AG08395 (cell line): ENCODE measurements at places on chromosomes 13 and 19.

DNA sequence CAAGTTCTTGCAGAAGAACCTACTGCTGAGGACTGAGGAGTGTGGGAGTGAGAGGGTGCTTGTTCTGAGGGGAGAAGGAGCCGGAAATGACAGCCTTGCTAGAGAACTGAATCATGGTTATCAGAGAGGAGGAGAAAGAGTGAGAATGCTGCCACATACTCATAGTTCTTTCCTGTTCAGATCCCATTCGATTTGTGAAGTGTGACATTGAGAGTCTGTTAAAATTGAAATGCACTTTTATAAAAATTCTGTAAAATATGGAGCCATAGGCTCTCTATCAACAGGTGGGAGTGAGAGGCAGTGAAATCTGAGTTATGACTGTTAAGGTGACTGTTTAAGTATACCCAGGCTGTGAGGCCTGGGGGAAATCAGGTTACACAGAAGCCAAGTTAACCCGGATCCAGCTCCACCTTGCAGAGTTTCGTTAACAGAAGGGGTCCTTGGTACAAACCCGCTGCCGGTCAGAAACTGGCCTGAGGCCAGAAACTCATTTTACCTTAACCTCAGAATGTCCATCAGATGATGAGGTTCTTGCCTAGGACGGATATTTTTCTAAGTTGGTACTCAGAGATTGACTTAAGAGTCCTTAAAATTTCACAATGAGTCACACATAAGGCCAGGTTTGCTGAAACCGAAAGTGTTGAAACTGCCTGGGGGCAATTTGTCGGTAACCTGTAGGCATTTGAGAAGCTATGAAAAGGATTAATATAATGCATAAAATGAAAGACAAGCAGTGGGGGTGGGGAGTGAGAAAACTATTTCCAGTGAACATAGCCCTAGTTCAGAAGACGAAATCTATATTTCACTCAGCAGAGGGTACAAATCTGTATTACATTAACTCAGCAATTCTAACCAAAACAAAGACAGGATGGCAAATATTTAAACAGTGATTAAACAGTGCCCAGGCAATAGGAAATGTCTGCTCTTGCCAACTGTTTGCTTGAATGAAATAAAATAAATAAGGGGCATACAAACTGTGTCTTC is 350.5 kb downstream of the KCNRG start:
- DNase-seq: no peak

DNA sequence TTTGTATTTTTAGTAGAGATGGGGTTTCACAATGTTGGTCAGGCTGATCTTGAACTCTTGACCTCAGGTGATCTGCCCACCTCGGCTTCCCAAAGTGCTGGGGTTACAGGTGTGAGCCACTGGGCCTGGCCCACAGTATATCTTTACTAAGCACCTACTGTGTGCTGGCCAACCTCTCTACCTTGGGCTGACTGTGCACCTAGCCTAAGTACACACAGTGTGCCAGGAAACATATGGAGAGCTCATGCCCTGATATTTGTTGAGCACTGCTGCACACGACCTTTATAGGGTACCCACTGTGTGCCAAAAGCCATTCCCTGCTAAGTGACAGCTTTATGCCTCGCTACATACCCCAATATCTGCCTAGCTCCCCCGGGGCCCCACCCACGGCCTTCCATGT is 6.3 kb upstream of the ARHGAP45 start:
- no peak for DNase-seq

GRCh38 chr19:39130337-39131254 is 5.0 kb downstream of the PAK4 start:
- DNase-seq: no peak

GRCh38 chr19:20423381-20424197 is 142.0 kb downstream of the ZNF737 start:
- peak; percentile 41 for DNase-seq

DNA sequence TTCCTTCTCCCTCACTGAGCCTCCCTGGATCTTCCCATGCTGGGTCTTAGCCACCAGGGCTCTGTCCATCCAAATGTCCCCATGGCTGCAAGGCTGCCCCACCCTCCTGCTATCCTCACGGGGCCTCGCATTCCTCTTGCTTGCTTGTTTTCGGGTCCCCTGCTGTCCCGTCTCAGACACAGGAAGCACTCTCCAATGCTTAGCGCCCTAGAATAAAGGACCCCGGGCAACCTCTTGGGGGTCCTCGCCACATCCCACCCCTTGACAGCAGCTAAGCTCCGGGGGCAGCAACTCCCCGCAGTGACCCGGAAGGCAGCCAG is 23.7 kb downstream of the SH3GL1 start:
- DNase-seq: no peak

DNA sequence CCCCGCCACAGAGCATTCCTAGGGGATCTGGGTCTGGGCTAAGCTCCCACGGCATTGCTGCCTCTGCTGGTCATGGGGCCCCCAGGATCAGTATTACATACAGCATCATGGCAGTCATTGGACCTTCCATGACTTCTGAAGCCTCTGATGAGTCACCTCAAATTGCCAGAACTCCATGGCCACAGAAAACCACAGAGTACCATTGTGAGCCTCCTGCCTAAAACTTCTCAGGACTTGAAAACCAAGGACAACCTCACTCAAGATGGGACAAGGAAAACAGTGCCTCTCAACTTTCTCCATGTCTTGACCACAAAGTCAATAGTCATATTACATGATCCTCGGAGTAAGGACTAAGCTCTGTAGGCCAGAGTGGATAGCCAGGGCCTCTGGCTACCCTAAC is 306.0 kb downstream of the GPC5 start:
- DNase-seq: no peak

DNA sequence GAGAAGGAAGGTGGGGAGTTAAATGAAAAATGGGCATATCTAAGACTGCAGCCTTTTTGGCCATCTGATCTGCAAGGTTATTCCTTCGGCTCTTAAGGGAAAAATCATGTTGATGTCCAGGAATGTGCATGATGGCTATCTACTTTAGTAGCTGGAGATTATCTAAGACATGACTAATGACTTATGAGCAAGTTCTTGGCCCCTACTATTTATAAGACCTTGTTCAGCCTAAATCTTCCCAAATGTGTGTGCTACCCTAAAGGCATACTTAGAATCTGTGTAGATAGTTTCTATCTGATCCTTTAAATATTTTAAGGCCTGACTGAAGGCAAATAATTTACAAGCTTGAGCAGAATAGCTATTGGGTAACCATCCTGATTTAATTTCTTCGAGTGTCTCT is 41.8 kb upstream of the CD177 start:
- no peak for DNase-seq

DNA sequence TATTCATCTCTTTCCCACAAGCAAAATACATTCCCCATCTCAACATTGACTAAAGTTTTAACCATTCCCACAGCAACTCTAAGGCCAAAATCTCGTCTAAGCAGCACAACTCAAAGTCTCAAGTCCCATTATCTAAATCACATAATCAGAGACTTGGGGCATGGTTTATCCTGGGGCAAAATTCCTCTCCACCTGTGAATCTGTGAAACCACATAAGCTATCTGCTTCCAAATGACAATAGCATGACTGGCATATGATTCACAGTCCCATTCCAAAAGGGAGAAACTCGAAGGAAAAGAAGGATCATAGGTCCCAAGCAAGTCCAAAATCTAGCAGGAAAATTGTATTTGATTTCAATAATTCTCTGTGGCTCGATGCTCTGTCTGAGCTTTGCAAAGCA is 73.0 kb downstream of the ANKRD10 start:
- DNase-seq: no peak

DNA sequence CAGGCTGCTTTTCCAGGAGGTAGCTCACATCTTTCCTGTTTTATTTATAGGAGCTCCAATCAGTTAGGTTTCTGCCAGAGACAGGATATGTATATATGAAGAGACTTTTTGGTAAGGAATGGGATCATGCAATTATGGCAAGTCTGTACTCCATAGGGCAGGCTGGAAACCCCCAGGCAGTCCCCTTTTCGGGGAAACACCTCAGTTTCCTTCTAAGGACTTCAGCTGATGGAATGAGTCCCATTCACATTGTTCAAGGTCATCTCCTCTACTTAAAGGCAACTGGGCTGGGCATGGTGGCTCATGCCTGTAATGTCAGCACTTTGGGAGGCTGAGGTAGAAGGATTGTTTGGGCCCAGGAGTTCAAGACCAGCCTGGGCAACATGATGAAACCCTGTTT is 10.9 kb upstream of the SLC25A42 start:
- DNase-seq: no peak

DNA sequence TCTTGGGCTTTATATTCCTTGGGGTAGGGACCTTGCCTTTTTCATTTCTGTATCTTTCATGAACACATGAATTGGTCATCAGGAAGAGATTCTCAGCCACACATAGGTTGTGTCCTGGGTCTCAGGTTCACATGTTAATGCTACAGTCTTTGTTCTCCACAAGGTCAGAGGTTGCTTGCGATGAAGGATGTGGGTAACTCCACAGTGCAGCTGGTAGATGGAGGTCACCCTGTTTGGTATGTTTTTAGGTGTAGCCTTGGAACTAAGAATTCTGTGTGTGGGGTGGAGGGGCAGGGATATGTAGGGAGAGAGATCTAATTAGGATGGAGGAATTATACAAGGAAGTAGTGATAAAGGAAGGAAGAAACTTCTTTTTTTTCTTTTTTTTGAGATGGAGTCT is 23.2 kb downstream of the CEACAM1 start:
- DNase-seq: no peak

GRCh38 chr19:16371540-16371986 is 46.9 kb downstream of the KLF2 start:
- no peak for DNase-seq

- no peak for DNase-seq
Observed at GRCh38 chr13:109922518-109922917, 136.1 kb upstream of the IRS2 start.

- DNase-seq: no peak
Observed at GRCh38 chr13:80975903-80976302, 635.0 kb upstream of the SPRY2 start.

DNA sequence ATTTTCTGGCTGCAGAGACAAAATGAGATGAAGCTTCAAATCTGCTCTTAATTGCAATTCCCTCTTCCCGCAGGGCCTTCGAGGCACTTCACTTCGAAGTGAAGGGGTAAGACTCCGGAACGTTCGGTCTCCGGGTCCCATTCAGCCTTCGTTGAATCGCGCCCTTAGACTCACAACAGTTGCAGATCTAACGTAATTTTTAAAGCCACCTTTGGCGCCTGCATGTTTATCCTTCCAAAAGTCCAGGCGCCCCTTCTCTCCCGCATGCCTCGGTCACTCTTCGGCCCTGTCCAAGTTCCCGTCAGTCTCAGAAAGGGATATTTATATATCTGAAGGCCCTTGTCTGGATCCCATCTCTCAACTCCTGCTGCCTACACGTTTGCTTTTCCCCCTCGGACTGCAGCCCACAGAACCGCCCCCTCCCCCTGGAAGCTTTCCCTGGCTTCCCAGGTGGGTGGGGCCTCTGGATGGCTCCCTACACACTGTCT is 915 bp upstream of the KCTD12 start:
- no peak for DNase-seq

DNA sequence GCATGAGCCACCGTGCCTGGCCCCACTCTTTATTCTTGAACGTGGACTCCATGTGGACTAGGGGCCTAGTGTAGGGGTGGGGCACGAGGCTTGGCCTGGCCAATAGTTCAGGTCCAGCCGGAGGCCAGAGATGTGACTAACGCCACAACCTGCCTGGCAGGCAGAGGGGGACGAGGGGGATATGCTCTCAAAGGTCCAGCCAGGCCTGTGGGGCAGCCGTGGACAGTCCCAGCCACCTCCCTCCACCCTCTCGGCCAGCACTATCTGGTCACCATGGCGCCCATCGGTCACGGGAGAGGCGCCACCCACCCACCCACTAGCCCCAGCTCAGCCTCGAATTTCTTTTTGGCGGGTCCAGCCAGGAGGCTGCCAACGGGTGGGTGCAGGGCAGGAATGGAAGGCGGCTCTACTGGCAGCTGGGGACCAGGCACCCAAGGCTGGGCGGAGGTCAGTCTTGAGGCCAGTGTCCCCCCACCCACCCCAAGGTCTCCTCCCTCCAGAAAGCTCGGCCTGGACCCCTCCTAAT is 2.2 kb upstream of the CERS1 start:
- no peak for DNase-seq

GRCh38 chr13:98339684-98340425 is 162.8 kb upstream of the RNF113B start:
- DNase-seq: no peak
